KBM-7 (cell line): ENCODE measurements at places on chromosomes 4 and X.

DNA sequence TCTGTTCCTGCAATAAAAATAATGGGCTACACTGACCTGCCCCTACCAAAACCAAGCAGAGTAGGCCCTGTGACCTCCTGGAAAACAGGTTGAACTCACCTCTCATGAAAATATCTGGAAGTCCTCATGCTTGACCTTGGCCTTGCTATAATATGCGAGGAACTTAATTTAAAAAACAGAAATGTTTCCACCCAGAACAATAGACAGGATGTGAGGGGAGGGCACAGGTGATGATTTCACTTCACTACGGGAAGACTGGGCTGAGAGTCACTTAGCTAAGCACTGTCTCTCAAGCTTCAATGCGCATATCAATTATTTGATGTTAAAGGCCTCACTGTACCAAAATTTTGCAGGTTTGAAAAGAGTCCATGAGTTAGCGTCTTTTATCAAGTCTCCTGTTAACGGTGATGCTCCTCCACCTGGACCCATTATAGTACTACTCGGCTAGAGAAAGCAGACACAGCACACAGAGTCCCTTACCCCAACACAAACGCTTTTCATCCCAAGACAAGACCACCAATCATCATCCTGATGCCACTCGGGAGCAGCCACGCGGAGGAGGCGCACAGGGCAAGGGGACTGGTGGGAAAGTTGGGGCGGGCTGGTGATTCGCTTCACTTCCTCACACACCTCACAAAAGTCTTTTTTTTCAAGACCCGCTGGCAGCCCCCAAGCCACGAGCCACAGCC lies 25.9 kb downstream of the ZNF721 start:
- DNase-seq, result peak; percentile 11

GRCh38 chr4:57077550-57078343 lies 32.4 kb downstream of the IGFBP7 start:
- no peak for DNase-seq

DNA sequence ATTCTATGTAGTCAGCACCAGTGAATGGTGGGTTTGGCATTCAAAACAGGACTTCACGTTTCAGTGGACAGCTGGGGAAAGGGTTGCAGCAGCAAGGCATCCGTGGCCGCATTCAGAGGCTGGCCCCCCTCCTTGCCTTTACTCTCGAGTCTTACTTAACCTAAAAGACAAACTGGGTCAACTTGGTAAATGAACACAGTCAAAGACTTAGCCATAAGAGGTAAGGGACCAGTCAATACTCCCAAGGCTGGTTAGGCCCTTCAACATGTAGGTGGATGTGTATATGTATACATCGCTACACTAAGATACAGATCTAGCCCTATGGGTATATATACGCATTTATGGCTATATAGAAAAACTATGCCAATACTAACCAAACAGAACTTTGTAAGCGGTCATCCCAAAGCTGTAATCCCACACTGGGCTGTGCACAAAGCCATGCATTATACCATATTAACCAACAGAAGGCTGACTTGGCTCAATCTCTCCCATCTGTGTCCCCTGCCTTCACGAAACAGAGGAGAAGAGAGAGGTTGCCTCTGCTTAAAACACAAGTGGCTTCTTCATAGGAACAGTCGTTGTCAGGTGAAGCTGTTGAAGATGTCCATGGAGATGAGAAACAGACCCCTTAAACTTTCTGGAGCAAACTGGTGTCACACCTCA lies 61.9 kb downstream of the TSC22D3 start:
- no peak for DNase-seq

- no peak for DNase-seq
Measured at GRCh38 chrX:131331152-131331551, 42.0 kb upstream of the IGSF1 start.

DNA sequence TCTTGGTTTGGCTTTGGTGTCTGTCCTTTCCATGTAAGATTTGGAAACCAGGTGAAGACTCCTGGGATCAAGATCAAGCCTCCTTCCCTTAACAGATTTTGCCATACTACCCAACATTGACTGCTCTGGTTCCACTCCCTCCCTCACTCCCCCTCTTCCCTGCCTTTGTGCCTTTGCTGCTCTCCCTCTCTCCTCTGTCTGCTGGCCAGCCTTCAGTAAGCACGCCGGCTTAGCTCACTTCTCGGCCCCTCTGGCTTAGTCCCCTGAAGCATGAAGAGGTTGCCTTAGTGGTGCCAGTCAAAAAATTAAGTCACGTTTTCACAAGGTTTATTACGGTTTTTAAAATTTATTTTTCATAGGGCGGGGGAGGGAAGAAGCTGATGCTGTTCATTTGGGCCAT lies 6.0 kb downstream of the GRIA3 start:
- DNase-seq, result no peak

DNA sequence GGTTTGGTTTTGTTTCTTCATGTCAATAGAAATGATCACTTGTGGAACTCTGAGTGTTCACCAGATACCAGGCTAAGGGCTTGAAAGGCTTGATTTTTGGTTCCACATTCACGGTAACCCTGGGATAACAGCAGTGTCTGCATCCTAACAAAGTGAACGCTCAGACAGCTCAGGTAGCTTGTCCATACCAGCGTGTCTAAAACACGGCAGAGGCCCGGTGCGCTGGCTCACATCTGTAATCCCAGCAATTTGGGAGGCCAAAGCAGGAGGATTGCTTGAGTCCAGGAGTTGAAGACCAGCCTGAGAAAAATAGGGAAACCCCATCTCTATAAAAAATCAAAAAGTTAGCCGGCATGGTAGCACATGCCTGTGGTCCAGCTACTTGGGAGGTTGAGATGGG lies 49.0 kb downstream of the HTRA3 start:
- DNase-seq, result no peak

DNA sequence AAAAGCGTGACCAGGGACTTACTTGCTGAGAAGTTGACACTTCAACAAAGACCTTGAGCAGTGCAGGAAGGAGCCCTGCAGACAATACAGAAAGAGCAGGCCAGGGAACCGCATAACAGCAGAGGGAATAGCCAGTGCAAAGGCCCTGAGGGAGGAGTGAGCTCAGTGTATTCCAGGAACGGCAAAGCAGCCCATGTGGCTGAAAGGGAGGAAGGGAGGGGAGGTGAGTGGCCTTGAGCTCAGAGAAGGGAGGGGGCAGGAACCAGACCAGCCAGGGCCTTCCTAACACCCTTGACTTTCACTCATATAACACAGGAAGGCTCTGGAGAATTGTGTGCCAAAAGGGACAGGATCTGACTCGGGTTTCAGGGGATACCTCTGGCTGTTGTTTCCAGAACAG lies 112.2 kb downstream of the BCOR start:
- DNase-seq, result no peak

DNA sequence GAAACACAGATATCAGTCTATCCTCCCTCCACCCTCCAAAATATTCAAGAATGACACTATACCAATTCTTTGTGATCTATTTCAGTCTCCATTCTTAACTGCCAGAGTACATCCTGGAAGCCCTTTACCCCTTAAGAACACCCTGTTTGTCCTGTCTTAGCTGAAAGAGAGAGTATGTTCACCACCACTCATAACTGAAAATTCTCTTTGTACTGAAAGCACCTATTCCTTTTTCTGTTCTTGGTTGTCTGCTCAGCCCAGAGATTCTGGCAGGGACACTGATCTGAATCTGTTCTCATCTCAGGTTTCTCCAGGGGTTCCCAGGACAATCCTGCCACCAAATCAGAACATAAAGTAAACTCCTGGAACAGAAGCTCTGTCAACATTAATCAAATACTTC lies 25.4 kb upstream of the EREG start:
- no peak for DNase-seq
